Foreskin melanocyte (primary cell): ENCODE measurements at places on chromosomes 4 and X.

GRCh38 chrX:50698944-50699343 is 115.0 kb downstream of the SHROOM4 start:
- no peak for DNase-seq

- DNase-seq: no peak
Measured at GRCh38 chrX:66024570-66024969, 15.3 kb downstream of the VSIG4 start.

DNA sequence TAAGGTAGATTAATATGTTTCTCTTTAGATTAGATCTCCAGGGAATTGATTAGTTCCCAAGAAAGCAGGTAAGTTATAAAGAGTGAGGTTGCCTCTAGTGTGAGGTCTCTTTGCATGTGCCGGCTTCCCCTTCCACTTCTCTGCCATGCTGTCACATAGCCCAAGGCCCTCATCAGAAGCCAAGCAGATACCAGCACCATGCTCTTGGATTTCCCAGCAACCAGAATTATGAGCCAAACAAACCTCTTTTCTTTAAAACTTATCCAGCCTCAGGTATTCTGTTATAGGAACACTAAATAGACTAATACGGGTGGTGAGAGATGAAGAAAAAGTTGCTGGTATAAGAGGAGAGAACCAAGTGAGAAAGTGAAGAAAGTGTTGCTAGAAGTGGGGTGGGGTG is 15.1 kb downstream of the ANKRD50 start:
- DNase-seq: no peak

DNA sequence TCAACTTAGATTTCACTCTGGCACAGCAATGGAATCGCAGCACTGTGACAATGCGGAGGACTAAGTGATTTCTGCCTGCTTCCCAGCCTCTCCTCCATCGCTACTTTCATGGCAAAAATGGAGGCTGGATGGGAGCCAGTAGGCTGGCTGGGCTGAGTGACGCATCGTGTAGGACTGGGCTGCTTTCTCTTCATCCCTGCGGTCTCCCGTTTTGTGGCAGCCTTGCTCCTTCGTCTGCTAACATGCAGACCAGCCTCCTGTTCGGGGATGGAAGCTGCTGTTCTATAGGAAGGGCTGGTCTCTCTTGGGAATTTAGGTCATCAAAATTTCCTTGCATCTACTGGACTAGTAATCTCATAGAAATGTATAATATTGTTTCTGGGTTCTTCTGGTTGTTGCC is 15.8 kb upstream of the RGS12 start:
- DNase-seq: no peak

- no peak for DNase-seq
Measured at GRCh38 chr4:2057382-2058065, 1.6 kb upstream of the NAT8L start.

GRCh38 chr4:168693750-168694490 is 197.1 kb downstream of the PALLD start:
- DNase-seq: no peak

GRCh38 chr4:114116861-114117260 is 137.4 kb upstream of the ARSJ start:
- DNase-seq: no peak

GRCh38 chr4:36533944-36534343 is 252.5 kb downstream of the DTHD1 start:
- no peak for DNase-seq

- no peak for DNase-seq
Measured at GRCh38 chr4:76836860-76837562, 60.9 kb downstream of the SOWAHB start.

DNA sequence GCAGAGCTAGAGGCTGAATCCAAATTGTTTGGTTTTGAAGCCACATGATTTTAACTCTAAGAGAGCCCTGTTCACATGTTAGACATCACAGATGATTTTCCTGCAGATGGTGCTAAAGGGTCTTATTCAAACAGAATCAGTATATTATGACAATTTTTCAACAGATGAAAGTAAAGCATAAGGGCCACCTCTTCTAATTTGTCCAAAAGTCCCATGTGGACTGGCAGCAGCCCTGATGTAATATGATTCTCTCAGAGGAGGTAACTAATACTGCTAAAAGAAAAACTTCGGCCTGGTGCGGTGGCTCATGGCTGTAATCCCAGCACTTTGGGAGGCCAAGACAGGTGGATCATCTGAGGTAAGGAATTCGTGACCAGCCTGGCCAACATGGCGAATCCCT is 26.0 kb upstream of the SETD7 start:
- DNase-seq: no peak

- DNase-seq: no peak
Measured at GRCh38 chr4:7894677-7895181, 44.9 kb downstream of the AFAP1 start.

- DNase-seq: no peak
Measured at GRCh38 chr4:3257556-3258482, 8.9 kb downstream of the MSANTD1 start.

GRCh38 chr4:146791439-146791838 is 152.7 kb downstream of the POU4F2 start:
- no peak for DNase-seq
